Kidney capillary endothelial cell (primary cell): ENCODE measurements at places on chromosomes 11 and 22.

GRCh38 chr22:44942979-44943700 lies 66.7 kb downstream of the PHF21B start:
- no peak for DNase-seq

GRCh38 chr22:27959335-27960090 lies 40.5 kb upstream of the PITPNB start:
- DNase-seq = no peak

- no peak for DNase-seq
Measured at GRCh38 chr11:74468058-74468457, 709 bp upstream of the KCNE3 start.

DNA sequence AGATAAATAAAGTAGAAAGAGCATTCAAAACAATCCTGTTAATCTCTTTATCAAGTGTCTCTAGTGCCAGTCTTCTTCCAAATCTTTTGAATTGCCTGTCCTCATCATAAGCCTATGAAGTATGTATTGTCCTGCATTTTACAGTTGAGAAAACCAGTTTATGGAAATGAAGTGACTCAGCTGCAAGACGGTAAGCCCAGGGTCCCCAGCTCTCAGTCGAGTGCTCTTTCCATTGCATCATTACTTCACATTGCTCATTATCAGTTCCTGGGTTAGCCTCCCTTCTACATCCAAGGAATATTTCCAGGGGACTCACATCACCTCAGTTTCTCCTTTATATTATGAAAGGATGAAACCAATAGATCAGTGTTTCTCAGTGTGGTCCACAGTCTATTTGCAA lies 9.1 kb upstream of the P4HA3 start:
- DNase-seq = no peak

DNA sequence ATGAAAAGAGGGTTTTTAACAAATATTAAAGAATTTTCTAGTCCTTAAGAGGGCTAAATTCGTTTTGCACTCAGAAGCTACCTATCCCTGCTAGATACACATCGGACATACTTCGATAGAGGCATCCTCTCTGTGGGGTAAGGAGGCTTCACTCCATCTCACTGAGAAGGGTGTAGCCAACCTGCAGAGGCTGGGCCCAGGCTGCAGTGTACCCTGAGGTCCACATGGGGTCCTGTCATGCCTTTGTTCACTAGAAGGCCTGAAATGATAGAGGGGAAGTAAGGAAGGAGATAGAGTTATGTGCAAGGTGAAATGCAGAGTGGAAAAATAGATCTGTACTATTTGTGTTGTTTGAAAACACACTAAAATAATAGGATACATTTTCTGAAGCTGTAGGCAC lies 45.6 kb downstream of the IGSF9B start:
- DNase-seq = no peak

DNA sequence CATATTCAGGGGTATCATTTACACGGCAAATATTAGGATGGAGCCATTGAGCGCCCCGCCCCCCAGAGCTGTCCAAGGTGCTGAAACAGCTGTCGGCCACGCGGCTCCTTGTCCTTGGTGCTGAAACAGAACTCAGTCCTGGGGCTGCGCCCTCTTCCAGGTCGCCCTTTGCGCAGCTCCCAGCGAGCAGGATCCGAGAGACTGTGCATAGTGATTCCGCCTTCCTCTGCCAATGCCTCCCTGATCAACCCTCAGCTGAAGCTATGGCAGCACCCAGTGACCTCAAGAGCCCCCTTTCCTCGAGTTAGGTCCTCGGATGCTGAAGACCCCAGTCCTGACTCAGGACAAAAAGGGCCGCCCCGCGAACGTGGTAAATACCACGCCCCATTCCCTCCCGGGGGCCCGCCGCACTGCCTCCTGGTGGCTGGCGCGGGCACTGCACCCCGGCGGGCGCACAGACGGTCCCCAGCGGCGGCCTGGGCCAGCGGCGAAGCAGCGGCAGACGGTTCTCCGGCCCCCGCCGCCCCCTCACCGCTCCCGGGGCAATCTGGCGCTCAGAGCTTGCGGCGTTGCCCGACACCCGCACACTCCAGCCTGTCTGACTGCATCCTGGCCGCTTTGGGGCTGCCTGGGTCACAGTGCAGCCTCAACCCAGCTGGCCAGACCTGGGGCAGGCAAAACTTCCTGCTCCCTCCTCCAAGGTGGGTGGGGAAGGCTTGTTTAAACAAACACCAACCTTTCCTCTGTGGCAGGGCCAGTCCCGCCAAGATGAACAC lies 13.4 kb downstream of the SYT7 start:
- peak; percentile 72 for DNase-seq

DNA sequence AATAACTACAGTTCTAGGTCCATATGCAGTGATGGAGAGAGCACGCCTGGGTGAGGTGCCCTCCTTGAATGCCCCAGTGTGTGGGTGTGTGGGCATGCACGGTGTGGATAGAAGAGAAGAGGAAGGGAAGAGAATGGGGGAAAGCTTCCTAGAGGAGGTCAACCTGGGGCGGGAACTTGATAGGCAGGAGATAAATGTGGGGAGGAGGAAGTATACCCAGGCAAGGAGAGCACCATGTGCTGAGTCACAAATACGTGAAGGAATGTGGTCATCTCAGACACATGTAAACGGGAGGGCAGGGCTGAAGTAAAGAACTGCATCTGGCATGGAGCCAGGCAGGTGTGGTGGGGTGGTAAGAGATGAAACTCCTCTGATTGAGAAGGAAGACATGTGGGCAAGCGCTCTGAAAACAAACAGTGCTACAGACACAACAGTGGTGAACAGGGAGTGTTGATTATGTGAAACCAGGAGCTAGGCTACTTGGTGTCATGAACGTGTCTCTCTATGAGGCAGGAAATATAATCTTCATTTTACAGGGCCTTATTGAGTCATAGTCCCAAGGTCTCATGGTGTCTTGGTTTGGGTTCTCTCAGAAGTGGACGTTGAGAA lies 61.5 kb upstream of the EED start:
- DNase-seq = no peak

DNA sequence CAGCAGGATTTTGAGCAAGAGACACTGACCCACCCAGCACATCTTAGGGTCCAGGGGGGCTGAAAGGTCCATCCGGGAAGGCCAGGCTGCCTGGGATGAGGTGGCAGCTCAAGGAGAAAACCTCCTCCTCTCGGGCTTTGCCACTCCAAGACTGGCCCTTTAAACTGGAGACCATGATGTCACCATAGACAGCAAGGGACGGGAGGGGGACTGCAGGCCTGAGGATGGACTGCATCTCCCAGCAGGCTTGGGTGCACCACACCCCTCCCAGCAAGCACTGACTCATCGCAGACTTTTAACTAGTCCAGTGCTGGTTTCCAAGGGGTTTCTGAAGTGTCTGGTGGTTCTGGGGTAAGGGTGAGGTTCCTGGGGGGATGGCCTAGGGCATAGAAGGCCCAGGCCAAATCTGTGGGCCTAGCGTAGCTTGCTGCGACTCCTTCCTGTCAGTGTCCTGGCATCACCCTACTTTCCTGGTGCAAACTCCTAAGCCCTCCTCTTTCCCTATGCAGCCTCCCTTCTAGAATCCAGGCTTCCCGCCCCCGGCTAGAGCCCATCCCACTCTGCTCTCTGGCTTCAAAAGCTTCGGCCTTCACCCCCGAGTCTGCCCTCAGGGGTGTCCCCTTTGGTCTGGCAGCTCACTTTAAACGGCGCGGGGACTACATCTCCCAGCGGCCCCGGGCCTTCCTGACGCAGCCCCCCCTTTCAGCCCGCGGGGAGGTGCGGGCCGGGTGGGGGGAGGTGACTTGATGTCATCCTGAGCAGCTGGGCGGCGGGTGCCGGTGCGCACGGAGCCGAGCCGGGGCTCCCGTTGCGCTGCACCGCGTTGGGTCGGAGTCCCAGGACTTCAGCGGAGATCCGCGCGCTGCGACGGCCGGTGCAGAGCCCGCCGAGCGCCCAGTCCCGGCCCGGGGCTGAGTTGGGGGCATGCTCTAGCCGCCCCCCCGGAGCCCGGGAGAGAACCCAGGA lies at the start of gene PPP2R5B:
Gene PPP2R5B, plus strand, starts transcription at position 746 of the 966 bp plus-strand sequence. CDS start 1,046 bp downstream, outside the sequence.
- DNase-seq = peak; percentile 92

GRCh38 chr22:27312966-27313855 lies 488.3 kb downstream of the MN1 start:
- DNase-seq = no peak

DNA sequence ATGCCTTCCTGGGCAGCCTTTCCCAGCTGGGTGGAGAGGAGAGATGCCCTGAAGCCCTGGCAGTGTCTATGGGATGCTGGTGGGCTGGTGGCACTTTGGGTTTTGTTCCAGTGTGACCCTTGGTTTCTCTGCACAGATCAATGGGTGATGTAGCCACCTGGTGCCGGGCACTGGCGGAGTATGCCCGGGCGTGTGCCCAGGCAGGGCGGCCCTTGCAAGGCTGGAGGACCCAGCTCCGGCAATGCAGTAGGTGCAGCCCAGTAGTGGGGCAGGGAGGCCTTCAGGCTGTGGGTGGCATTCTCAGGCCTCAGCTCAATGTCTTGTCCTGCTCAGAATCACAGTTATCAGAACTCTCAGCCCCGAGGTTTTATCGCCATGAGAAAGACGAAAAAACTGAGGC lies 11.9 kb downstream of the OTOG start:
- DNase-seq = no peak
